Naive thymus-derived CD4-positive, alpha-beta T cell (primary cell): ENCODE measurements at places on chromosomes 2 and 18.

DNA sequence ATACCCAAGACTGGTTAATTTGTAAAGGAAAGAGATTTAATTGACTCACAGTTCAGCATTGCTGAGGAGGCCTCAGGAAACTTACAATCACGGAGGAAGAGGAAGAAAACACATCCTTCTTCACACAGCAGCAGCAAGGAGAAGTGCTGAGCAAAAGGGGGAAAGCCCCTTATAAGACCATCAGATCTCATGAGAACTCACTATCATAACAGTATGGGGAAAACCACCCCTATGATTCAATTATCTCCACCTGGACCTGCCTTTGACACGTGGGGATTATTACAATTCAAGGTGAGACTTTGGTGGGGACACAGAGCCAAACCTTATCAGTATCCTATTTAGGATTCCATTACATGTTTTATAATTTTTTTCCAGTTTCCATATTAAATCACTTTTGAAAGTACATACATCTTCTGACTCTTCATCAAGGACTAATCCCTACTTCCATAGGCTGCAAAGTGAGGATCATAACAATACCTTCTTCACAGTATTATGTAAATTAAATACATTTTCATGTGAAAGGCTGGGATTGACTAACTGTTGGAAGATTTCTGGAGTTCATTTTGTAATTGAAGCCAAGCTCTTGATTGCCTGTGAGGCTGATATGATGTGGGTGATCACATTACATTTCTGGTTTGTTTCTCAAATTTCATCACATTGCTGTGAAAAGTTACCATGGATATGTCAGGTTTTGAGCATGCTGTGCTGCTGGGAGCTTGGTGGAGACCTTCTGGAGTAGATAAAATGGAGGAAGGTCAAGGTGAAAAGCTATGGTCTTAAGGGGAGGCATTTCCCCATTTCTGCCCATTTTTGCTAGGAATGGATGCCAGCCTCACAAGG, 31.7 kb upstream of the CERS6 start:
- no peak for DNase-seq

DNA sequence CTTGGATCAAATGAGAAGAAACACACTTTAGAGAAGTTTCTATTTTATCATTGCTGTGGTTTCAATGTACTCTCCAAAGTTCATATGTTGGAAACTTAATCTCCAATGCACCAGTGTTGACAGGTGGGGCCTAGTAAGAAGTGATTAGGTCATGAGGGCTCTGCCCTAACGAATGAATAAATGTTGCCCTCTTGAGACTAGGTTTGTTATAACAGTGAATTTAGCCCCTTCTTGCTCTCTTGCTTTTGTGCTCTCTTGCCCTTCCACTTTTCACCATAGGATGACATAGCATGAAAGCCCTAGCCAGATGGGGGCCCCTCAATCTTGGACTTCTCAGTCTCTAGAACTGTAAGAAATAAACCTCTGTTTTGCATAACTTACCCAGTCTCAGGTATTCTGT, 664.8 kb downstream of the DCC start:
- DNase-seq = no peak

- DNase-seq = no peak
Measured at GRCh38 chr18:79424008-79424565, 28.4 kb downstream of the NFATC1 start.

GRCh38 chr18:68874361-68874760, 76.5 kb downstream of the CCDC102B start:
- no peak for DNase-seq

- no peak for DNase-seq
Measured at GRCh38 chr2:160380611-160381010, 113.0 kb downstream of the RBMS1 start.

- DNase-seq = no peak
Measured at GRCh38 chr18:814300-815084, 2.5 kb upstream of the YES1 start.

GRCh38 chr2:237870754-237871651, 11.6 kb downstream of the RAMP1 start:
- no peak for DNase-seq

DNA sequence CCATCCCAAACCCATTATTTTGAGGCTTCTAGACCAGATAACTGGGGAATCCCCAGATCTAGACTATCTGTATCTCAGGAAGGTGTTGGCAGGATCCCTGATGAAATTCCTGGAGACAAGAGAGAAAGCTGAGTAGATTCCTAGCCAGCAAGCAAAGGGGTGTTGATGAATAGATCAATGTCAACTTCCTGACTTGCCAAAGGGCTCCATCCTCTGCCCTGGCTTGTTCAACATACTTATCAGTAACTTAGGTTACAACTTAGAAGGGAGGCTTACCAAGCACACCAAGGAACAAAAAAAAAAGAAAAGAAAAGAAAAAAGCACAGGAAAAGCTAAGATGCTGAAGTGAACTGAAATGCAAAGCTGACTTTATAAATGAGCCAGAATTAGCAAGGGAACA, 53.3 kb downstream of the TNS1 start:
- no peak for DNase-seq

GRCh38 chr18:6920099-6920955, 190.8 kb downstream of the ARHGAP28 start:
- DNase-seq = no peak

DNA sequence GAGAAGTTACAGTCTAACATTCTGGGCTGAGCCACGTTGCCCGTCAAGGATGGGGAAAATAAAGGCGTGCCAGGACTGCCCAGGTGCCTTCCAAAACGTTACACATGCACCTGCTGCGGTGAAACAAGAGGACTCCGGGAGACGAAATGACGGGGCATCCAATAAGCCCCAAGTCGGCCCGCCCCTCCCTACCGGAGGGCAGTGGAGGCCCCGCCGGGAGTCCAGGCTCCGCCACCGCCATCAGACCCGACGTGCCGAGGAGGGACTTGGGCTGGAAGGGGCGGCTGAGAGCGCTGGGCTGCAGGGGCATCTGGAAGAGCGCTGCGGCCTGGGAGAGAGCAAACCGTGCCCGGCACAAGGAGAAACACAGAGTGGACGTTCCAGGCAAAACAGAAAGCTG, 112.5 kb upstream of the GPC1 start:
- DNase-seq = no peak

- no peak for DNase-seq
Measured at GRCh38 chr2:171149171-171149938, 11.3 kb downstream of the TLK1 start.

DNA sequence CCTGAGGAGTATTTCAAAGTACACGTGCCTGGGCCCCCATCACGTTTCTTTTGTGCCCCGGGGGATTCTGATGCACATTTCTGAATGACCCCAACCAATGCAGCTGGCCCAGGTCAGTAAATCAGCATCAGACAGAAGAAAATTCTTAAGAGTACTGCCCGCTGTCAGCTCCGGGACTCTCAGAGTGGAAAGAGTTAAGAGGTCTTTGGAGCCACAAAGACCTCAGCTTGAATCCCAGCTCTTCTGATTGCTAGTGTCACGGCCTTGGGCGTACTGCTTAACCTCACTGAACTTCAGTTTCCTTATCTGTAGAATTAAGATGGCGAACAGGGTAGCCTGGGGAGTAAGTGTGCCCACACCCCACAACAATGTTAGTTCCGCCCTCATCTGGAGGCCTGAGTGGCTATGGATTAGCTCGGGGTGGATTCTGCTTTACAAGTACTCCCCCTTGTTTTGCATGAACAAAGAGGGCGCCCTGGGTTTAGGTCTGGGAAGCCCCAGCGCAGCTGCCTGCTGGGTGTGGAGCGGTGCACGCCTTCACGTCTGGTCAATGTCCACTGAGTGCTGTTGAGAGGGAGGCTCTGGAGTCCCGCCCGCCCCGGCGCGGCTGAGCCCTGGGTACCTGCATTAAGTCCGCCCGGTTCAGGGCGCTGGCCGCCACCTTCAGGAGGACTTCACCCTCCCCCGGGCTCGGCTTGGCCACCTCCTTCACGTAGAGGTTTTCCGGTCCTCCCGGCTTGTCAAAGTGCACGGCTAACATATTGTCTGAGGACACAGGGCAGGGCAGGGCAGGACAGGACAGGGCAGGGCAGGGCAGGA, 858 bp downstream of the TP53I3 start:
- DNase-seq = no peak

DNA sequence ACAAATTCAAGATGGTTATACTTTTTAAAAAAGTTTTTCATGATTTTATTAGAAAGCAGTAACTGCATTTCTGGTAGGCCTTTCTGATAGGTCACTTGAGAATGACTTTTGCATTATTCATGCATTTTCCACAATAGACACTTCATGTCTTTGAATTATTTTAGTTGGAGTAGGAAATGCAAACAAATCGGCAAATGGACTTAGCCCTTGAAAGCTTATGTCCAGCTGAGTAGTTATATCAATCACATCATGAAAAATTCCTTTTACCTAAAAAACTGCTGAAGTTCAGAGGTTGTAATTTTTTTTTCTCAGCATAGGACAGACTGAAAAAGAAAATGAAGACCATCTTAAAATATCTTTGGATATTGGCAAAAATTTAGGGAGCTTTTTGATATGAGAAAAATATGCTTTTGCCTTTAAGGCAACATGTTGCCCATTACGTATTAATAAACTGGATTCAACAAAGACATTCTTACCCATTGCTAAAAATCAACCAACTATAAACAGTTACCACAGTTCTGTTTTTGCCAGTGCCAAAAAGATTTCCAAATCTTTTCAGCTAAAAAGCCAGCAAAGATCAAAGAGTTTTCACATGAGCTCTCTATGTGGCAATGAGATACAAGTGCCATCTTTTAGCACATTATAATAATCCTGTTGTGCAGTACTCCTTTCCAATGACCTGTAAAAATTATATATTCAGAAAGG, 45.5 kb upstream of the FRZB start:
- no peak for DNase-seq

- no peak for DNase-seq
Measured at GRCh38 chr2:6510532-6510931, 355.2 kb downstream of the CMPK2 start.

DNA sequence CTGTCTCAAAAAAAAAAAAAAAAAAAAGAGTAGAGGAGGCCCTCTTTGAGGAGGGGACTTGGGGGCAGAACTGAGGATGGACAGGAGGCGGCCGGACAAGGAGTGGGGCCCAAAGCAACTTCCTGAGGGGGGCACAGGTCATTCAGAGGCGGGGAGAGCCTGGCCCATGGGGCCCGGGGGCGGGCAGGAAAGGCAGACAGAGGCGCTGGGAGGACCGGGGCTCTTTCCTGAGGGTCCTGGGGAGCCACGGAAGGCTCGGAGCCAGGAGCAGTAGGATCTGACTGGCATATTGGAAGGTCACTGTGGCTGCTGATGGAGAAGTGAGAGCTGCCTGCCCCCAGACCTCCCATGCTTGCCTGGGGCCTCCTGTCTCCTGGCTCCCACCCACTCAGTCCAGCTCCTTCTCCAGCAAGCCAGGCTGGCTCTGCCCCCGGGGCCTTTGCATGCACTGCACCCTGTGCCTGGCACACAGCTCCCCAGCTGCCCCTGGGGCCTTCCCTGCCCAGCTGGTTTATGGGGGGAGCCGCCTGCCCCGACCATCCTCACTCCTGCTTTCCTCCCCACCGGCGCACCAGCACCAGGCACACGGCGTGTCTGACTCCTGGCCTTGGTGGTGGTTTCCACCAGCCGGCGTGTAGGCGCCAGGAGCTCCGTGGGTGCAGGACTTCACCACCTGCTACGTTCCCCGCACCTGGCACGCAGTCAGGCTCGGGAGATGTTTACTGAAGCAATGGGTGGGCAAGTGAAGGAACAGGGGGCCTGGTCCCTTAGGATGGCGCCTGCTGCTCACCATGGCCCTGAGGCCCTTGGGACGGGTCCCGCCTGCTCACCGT, 5.6 kb downstream of the ESPNL start:
- no peak for DNase-seq

DNA sequence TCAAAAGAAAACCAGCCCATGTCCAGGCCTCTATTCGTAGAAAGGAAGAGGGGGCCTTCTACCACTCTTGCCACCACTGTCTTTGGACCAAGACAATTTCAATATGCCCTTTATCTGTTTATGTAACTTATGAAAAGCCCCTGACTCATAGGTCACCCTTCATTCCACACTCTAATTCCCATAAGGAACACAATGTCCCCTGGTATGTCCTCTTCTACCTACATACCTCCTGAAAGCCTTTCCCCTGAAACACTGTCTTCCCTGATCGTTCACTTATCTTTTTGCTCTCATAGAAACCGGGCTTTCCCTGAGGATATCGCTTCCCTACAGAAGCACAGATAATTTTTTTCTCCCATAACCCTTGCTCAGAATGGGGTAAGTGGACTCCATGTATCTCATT, 13.3 kb downstream of the EIF2AK3 start:
- DNase-seq = no peak

DNA sequence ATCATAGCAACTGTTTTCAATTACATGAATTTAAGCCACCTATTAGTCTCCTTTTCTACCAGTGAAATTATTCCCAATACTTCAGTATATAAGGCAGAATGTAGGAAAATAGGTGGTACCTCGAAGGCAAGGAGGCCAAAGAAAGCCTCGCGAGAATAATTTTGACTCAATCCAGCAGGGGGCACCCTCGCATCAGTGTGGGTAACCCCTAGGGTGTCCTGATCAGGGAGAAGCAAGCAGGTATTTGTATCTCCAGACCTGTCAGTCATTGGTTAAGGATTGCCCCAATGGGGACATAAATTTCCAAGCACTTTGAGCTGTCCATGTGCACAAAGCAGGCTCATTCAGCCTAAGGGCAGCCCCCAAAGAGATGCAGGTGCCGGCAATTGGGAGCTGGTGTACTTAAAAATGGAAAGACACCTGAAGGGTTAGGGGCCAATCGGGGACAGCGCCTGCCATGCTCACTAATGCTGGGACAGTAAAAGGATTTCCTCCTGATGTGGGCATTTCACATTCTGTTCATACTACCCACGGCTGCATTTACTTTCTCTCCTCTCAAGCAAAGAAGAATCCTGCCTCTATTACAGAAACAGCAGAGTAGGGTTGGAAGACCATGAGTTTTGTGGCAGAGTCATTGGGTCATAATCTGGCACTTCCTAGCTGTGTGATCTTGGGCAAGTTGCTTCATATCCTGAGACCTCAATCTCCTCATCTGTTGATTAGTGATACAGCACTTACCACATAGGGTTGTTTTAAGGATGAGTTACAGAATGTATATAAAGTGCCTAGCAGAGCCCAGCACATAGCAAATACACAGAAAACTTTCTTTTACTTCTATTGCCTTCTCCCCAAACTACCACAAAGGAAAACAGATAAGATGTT, 136.1 kb downstream of the ICOS start:
- DNase-seq = peak; percentile 15

- no peak for DNase-seq
Measured at GRCh38 chr2:213320604-213321003, 36.3 kb downstream of the SPAG16 start.

GRCh38 chr18:32930695-32931301, 158.0 kb upstream of the KLHL14 start:
- DNase-seq = no peak

DNA sequence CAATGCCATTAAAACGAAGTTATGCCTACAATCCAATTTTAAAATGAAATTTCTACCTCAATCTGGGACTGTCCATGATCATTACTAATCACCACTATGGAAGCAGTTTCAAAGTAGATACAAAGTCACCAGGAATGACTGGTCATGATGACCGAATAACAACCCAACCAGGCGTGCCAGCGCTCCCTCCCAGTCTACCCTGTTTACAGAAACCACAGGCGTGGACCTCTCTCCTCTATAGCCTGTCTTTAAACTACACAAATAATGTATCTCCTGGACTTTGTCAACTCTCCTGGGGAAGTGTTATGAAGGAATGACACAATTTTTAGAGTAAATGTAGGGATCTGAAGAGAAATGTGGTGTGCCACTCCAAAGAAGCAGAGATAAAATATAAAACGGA, 150.2 kb downstream of the SRBD1 start:
- no peak for DNase-seq
